ENCODE measurements at places on chromosomes 3 and 15.

DNA sequence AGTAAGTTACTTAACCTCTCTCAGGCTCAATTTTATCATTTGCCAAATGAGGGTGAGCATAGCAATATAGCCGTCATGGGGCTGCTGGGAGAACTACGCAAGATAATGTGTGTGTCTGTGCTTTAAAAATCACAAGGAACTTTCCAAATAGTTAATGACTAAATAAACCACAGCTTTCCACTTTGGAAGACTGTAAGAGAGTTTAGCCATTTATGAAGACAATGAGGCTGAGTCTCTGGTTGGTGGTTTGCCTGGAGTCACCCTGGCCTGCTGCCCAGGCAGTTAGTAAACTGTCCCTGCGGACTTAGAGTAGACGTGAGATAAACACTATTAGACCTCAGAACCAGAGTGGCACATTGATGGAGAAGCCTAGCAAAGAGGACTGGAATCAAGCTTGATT, 357.7 kb downstream of the CLSTN2 start:
- DNase-seq, result peak; percentile 94

DNA sequence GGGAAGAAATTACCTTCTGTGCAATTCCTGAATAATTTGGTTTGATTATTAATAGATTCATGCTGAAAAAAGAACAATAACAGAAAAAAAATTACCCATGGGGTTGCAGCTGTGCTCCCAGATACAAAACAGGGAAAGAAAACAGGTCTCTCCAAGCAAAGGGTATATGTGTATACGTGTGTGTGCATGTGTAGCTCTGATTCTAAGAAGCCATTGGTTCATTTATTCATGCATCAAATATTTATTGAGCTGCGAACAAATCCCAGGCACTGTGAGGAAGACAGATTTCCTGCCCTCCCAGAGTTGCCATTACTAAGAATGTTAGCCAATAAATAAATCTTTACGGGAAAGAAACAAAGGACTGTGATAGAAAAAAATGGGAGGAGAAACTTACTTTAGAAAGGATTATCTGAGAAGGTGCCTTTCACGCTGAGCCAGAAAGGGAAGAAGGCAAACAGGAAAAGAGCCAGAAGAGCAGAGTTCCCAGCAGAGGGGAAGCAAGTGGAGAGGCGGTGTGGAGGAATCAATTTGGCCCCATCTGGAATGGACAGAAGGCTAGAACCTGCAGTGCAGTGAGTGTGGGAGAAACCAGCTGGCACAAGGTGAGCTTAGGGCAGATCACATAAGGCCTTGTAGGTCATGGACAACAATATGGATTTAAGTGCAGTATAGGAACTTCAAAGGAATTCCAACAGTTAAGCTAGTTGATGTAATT, 20.7 kb downstream of the CHL1 start:
- no peak for DNase-seq

DNA sequence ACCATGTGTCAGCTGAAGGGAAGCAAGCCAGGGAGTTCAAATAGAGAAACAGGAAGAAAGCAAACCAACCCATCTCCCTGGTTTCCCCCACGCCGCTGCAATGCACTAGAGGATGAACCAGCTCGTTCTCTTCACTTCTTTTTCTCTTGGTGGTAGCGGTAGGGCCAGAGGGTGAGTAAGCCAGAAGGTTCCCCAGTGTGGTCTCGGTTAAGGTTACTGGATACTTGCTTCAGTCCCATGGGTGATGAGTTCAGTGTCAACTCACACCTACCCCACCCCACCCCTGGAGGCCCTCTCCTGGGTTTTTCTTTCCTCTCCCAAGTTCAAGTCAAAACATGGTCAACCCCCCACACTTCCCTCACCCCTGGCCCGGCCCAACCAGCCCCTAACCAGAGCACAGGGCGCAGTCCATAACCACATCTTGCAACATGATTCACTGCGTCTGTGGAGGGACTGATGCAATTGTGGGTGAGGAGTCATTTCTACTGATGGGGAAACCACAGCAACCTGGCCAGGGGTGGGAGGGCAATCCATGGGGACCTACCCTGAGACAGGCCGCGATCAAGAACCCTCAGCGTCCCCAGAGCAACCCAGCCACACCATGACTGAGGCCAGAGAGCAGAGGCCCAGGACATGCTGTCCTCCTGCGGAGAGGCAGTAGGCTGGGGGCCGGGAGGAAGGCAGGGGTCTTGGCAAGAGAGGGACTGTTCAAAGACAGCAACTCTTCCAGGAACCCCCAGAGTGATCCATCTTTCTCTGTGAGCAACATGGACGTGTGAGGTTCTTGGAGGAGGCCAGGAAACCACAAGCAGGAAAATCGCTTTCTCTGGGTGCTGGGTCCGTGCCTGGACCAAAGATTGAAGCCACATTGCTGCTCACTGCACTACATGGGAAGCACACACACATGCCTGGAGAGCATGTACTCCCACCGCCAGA, 276.6 kb downstream of the UACA start:
- DNase-seq, result peak; percentile 96

GRCh38 chr3:108662142-108662738, 72.7 kb downstream of the DZIP3 start:
- DNase-seq, result peak; percentile 61

DNA sequence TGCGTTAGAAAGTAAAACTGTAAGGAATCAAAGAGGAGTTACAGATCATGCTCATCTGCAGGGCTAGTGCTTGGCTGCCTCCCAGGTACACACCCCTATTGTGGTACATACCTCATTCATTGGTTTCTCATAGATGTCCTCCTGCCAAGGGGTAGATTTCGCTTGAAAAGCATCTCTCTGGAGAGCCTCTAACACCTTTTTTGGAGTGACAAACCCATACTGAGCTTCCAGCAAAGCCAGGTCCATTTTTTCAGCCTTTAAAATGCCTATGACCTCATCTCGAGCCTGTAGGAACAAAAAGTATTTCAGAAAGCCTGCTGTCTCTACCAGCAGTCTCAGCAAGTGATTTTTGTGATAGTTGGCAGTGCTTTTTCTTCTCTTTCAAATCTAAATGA, 112.1 kb downstream of the CMSS1 start:
- DNase-seq, result peak; percentile 77

GRCh38 chr3:126582311-126582710, 23.6 kb upstream of the C3orf22 start:
- DNase-seq, result no peak

GRCh38 chr3:16106050-16106449, 68.4 kb upstream of the GALNT15 start:
- no peak for DNase-seq

- DNase-seq, result no peak
These were observed 127.4 kb downstream of the MYRIP start for GRCh38 chr3:39936848-39937247.

- DNase-seq, result no peak
These were observed 76.6 kb downstream of the TBC1D2B start for GRCh38 chr15:78000927-78001249.

GRCh38 chr3:159854500-159855124, 134.0 kb upstream of the IL12A start:
- DNase-seq, result peak; percentile 92

DNA sequence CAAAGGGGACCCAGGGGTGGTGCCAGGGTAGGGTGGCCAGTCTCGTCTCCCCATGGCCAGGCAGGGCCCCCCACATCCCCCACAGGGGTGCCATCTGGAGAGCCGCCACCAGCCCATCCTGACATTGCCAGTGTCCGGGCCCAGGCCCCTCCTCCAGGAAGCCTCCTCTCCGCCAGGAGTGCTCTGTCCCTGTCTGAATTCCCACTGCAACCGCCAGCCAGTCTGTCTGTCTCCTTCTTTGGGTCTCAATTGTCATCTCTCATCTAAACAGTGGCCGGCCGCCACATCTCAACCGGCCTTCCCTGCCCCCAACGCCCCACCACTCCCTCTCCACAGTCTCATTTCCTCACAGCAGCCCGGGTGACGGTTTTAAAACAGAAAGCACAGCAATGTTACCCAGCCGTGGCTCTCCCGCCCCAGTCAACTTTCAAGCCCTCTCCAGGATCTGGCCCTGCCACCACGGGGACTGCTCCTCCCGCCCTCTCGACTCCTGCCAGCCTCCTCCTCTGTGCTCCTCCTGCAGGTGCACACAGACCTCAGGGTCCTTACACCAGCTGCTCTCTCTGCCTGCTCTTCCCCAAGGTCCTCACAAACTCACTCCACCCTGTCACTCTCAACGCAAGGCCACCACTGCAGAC, 57.0 kb downstream of the IQSEC1 start:
- DNase-seq, result no peak

- DNase-seq, result no peak
These were observed 23.3 kb downstream of the CFAP100 start for GRCh38 chr3:126417981-126418530.

Measured in fibroblast of skin of abdomen (primary cell).